Activated T-cell treated with anti-CD3 and anti-CD28 coated beads, Interleukin-2, amount 50 U/mL, for 24 hours (primary cell): ENCODE measurements at places on chromosomes 5 and 9.
A peak's percentile ranks its signal among the peaks of the same experiment; 100 is the strongest.

DNA sequence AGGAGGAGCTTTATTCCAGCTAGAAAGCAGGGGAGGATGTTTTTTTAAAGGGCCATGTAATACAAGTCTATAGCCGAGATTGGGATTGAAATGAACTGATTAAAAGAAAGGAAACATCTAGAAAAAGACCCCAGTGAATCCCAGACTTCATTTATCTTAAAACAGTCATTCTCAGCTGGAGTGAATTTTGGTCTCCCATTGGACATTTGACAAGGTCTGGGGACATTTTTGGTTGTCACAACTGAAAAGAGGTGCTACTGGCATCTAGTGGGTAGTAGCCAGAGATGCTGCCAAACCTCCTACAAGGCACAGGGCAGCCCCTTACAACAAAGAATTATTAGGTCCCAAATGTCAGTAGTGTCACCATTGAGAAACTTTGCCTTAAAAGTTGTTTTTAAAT is 16.3 kb upstream of the SPINK4 start:
- H3K36me3 ChIP-seq, result no peaks in the 10 kb centered on the region
- H3K4me3 ChIP-seq, result no peak overlapping the region
- no peak for DNase-seq
- peaks cover 16% of the 10 kb centered on the region for H3K4me1 ChIP-seq

DNA sequence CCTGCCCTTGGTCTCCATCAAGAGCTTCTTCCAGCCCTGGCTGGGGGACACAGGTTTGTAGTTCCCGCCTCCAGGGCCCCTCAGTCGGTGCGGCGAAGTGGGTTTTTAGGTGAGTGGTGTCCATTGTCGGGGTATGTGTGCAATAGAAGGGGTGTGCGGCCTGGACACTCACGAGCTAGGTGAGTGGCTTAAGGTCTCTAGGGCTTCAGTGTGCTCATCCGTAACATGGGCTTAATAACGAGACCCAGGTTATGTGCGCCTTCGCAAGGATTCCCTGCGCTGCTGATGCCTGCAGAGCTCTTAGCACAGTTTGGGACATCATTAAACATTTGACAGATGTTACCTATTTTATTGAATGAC is 656 bp downstream of the CEP78 start:
- no peaks in the 10 kb centered on the region for H3K27me3 ChIP-seq
- H3K4me1 ChIP-seq, result peaks cover 37% of the 10 kb centered on the region
- H3K27ac ChIP-seq, result peak overlapping the region; percentile 87
- DNase-seq, result no peak

DNA sequence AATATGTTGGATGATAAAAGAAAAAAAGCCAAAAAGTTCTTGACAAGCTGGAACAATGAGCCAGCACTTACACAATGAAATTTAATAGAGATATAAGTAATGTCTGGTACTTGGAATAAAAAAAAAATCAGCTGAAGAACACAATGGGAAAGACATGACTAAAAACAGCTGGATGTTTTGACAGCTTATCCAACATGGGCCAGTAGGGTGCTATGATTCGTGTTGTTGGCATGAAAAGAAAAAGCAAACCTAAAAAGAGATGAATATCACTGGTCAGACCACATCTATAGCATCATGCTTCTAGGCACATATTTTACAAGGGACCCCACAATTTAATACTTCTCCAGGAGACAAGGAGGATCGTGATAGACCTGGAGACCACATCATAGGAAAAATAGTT is 175.3 kb downstream of the ARL15 start:
- no peak overlapping the region for H3K27ac ChIP-seq
- no peak for DNase-seq
- H3K27me3 ChIP-seq, result no peaks in the 10 kb centered on the region
- no peaks in the 10 kb centered on the region for H3K4me1 ChIP-seq

- H3K27ac ChIP-seq, result no peak overlapping the region
- no peaks in the 10 kb centered on the region for H3K4me1 ChIP-seq
- no peak for DNase-seq
- H3K27me3 ChIP-seq, result peaks cover 2% of the 10 kb centered on the region
- no peaks in the 10 kb centered on the region for H3K36me3 ChIP-seq
Observed at GRCh38 chr5:158309088-158309807, 450.3 kb upstream of the CLINT1 start.

DNA sequence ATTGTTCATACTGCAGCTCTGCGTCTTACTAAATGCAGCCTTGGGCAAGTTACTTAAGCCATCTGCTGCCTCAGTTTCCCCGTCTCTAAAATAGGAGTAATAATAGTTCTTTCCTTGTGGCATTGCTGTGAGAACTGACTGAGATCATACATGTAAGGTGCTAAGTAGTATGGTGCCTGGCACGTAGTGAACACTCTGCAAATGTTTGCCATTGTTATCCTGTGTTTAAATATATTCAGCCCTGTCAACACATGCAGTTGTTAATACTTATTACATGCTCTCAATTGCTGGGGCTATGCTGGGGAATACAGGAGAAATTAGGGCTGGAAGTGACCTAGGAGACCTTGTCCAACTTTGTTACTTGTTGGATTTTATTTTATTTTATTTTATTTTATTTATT is 105.2 kb upstream of the RAI14 start:
- no peaks in the 10 kb centered on the region for H3K4me1 ChIP-seq
- no peak overlapping the region for H3K27ac ChIP-seq
- peaks cover 34% of the 10 kb centered on the region for H3K27me3 ChIP-seq

DNA sequence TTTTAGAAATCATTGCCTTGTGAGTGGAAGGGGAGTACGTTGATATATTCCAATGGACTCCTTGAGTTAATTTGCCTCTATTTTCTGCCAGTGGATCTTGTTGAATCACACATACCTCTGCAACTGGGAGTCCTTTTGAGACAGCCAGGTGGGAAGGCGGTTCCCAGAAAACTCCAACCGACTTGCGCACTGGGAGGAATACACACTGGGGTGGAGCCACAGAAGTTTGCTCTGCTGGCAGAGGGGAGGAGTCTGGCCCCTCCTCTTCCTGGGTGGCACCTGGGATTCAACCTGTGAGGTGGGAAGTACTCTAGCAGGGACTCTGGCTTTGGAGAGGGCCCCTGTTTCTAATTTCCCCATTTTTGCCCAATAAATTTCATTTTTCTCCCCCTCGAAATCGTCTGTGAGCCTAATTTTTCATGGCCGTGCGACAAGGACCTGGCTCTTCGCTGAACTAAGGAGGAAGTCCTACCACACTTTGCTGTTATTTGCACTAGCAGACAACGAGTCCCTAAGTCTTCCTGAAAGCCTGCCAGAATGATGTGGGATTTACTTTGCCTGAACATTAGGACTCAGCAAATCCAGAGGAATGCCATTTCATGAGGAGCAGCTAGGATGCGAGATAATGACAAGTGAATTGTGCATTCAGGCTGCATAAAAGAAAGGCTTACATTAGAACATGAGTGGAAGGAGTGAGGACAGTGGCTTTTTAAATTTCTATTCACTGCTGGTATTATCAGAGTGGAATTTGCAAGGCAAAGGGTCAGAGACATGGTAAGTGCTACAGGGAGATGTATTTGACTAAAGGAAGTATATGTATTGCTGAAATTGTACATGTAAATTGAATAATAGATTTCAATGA is 67.2 kb downstream of the PRLR start:
- H3K27ac ChIP-seq, result no peak overlapping the region
- H3K36me3 ChIP-seq, result no peaks in the 10 kb centered on the region
- DNase-seq, result no peak
- H3K4me1 ChIP-seq, result no peaks in the 10 kb centered on the region
- peaks cover 18% of the 10 kb centered on the region for H3K27me3 ChIP-seq
- H3K4me3 ChIP-seq, result no peak overlapping the region

DNA sequence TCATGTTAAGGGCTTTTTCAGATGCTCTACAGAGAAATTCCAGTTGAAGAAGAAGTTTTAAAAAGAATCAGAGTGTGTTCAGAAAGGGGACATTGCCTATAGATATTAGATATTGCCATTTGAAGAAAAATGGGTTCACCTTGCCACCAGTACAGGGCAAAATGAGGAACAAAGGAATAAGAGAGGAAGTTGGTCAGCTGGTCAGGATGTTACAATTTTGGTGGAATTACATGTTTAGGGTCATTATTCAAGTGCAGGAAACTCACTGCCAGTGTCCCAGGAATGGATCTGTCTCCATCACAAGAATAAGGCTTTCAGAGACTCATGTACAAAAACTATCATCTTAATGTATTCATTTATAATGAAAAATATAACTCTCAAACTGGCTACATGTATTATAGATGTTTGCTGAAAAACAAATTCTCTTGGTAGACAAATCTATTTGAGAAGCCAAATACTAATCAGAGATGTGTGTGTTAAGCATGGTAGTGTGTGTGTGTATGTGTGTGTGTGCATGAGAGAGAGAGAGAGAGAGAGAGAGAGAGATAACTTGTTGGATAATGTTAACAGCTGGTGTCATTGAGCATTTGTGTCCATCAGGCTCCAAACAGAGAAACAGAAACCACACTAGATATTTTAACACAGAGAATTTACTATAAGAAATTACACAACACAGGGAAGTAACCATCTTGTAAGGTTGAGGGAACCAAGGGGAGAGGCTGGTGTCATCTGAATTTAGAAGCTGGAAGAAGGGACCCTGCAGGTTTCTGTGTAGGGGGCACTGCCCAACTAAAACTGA is 5.0 kb upstream of the C1QTNF3 start:
- no peak for DNase-seq
- peaks cover 21% of the 10 kb centered on the region for H3K36me3 ChIP-seq
- no peak overlapping the region for H3K27ac ChIP-seq
- H3K4me1 ChIP-seq, result no peaks in the 10 kb centered on the region

DNA sequence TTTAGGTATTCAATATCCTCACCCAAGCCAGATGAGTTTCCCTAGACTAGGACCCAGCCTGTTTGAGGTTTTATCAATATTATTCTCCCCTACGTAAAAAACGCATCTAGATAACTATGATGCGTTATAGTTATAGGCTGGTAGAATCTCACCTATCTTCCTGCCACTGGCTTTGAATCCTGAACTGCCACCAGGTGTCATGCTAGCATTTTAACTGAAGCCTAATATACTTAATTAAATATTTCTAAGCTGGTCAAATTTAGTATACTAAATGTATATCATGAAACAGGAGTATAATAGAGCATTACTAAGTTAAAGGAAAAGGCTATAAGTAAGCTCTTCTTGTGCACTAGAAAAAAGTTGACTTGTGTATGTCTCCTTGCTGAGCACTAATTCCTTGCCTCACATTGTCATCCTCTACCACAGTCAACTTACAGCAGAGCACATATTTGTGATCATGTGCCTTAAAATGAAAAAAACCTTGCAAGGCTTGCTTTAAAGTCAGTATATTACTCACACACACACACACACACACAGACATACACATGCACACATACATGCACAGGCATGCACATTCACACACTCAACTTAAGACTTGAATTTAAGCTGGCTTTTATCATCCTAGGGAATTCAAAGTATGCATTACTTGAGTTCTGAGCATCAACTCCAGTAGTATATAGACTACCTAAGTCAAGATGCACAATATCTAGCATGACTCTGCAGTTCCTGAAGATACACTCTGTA is 303.4 kb downstream of the ADGRV1 start:
- no peak for DNase-seq
- H3K27ac ChIP-seq, result no peak overlapping the region
- H3K4me1 ChIP-seq, result peaks cover 2% of the 10 kb centered on the region
- H3K4me3 ChIP-seq, result no peak overlapping the region

DNA sequence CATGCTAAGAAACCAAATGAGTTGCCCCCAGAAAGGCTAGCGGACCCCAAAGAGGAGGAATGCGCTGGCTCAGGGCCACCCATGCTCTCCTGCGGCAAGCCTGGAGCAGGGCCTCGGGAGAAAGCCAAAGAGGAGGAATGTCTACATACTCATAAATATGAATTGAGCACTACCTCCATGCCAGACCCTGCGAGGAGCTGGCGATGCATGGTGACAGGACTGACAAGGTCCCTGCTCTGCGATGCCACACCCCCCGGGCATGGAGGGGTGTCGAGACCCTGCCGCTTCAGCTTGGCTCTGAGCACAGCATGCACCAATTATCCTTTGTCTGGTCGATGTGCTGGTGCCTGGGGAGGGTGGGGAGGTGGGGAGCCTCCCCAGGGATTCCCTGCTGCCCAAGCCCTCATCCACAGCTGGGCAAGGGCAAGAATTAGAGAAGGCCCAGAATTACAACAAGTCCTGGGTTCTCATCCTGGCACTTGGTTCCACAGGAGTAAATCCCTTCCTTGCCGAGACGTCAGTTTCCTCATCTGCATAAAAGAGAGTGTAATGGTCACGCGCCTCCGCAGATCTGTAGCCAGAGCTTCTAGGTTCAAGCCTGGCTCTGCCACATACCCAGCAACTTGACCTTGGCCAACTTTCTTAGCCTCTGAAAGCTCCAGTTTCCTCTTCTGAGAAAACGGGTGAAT is 74.4 kb downstream of the FAM114A2 start:
- no peak overlapping the region for H3K27ac ChIP-seq
- H3K4me3 ChIP-seq, result no peak overlapping the region
- peaks cover 10% of the 10 kb centered on the region for H3K4me1 ChIP-seq
- H3K36me3 ChIP-seq, result no peaks in the 10 kb centered on the region

- peaks cover 62% of the 10 kb centered on the region for H3K27me3 ChIP-seq
- H3K4me1 ChIP-seq, result no peaks in the 10 kb centered on the region
- H3K4me3 ChIP-seq, result no peak overlapping the region
Observed at GRCh38 chr9:88641456-88642240, 106.7 kb downstream of the NXNL2 start.

- H3K27me3 ChIP-seq, result no peaks in the 10 kb centered on the region
- peak; percentile 74 for DNase-seq
- peak overlapping the region; percentile 92 for H3K27ac ChIP-seq
- peak overlapping the region; percentile 34 for H3K4me3 ChIP-seq
- peaks cover 36% of the 10 kb centered on the region for H3K4me1 ChIP-seq
Observed at GRCh38 chr9:129068990-129069861, 11.7 kb upstream of the DOLPP1 start.

DNA sequence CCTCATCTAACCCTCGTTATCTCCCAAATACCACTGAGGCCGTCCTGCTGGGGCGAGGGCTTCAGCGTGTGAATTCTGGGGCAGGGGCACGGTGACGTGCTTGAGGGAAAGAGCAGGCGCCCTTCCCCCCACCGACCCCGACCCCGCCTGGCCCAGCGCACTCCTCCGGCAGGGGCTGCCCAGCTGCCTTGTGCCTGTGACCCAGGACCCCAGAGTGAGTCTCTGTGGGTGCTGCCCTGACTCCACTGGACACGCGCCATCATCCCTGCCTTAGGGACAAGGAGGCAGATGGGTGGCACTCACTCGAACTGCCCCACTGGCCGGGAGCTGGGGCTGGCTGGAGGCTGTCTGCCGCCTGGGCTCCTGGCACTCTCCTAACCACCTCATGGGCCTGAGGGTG is 136.2 kb upstream of the LPCAT1 start:
- H3K36me3 ChIP-seq, result no peaks in the 10 kb centered on the region
- no peak overlapping the region for H3K4me3 ChIP-seq
- no peaks in the 10 kb centered on the region for H3K4me1 ChIP-seq
- H3K27ac ChIP-seq, result no peak overlapping the region
- peaks cover 56% of the 10 kb centered on the region for H3K27me3 ChIP-seq
- no peak for DNase-seq

DNA sequence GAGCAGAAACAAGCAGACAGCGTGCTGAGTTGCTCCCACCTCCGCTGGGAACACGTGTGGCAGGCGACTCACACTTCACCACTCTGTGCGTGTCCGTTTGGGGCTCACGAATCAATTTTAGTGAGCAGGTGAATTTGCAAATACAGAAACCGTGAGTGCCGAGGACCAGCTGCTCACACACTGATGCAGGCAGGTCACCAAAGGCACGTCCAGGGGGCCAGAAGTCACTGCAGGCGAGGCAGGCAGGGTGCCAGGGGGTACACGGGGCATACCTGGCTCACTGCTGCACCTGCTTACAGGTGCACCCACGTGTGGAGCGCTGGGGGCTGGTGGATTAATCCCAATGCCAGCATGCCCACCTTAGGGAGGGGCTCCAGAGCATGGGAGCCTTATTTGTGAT is 68.8 kb downstream of the ZNF354C start:
- peak; percentile 24 for DNase-seq
- no peak overlapping the region for H3K27ac ChIP-seq
- H3K36me3 ChIP-seq, result no peaks in the 10 kb centered on the region
- no peak overlapping the region for H3K4me3 ChIP-seq
